ENCODE measurements at places on chromosomes 6 and 20.
A peak's percentile ranks its signal among the peaks of the same experiment; 100 is the strongest.

DNA sequence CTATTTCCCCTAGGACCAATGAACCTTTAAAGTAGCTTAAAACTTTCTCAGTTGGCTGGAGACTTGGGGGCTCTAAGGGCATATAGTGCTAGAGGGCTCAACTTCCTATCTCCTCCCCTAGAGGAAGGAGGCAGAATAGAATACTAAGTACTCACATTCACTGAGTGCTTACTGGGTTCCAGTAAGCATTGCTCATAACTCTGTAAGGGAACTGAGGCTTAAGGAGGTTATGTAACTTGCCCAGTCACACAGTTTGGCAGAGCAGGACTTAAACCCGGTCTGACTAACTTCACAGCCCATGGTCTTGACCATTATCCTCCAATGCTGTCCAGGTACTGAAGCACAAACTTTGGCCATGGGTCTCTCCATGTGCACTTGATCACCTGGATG, 12.5 kb downstream of the SESN1 start:
- no peak for DNase-seq

GRCh38 chr20:49356676-49357075, 78.8 kb upstream of the ZNFX1 start:
- no peak for DNase-seq

DNA sequence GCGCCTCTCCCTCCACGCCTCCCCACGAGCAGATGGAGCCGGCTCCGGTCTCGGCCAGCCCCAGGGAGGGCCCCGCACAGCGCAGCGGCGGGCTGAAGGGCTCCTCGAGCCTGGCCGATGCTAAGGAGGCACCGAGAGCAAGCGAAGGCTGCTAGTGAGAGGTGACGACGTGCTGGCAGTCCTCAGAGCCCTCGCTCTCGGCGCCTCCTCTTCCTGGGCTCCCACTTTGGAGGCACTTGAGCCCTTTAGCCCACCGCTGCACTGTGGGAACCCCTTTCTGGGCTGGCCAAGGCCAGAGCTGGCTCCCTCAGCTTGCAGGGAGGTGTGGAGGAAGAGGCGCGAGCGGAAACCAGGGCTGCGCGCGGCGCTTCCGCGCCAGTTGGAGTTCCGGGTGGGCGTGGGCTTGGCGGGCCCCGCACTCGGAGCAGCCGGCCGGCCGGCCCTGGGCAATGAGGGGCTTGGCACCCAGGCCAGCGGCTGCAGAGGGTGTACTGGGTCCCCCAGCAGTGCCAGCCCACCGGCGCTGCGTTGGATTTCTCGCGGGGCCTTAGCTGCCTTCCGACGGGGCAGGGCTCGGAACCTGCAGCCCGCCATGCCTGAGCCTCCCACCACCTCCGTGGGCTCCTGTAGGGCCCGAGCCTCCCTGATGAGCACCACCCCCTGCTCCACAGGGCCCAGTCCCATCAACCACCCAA, 2.5 kb upstream of the TMEM14C start:
- no peak for DNase-seq

DNA sequence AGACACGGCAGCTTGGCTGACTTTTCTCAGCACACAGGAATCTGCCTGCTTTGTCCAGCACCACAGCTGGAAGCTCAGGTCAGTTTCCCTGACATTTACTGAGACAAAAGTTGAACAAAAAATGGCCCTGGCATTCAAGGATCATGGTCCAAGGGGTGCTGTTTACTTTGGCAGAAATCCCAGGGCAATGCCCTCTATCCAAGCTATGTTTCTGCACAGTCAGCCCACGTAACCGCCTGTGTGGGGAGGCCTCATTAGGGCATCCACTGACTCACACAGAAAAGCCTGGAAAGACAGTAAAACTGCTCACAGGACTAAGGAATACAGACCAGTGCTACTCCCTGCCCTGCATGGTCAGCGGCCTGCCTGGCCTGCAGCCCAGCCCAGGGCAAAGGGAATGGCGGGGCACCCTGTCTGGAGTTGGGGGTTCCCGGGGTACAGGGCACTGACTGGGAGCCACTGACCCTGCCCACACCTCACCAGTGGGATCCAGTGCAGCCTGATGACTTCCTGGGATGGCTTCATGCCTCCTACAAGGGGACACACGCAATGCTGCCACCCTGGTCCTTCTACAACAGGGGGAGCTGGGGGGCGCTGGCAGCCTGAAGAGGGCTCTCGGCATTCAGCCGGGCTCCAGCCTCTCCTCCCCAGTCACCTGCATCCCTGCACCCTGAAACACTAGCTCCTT, 77.1 kb downstream of the NINL start:
- DNase-seq: no peak

GRCh38 chr6:37027811-37028469, 22.5 kb downstream of the FGD2 start:
- DNase-seq: no peak

DNA sequence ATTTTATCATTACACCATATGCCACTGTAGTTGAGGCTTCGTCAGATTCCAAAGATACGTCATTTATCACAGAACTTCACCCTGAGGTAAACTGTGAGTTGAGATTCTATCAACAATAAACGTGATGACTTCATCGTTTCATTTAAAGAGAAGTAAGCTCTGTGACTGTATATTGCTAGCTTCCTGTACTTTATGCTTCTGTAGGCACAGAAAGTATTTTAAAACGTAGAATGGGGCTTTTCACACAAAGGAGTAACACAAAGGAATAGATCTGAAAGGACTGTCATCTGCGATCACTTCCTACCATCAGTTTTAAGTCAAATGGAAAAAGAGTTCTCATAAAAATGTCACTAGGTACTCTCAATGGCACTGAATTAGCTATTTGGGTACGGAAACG, 234.4 kb upstream of the MCHR2 start:
- DNase-seq: no peak

DNA sequence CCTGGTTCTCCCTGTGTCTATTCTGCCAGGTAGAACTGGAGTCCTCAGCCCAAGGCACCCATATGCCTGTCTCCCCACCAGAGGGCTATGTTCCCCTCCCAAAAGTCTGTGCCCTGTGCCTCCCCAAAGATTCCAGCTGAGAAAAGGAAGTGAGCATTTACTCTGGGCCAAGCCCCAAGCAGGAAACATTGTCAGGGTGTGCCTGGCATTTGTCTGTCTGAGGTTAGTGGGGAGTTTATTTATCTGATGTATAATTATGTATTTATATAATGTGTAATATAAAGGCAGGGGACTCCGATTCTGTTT, 5.6 kb downstream of the GDF5 start:
- DNase-seq: no peak

DNA sequence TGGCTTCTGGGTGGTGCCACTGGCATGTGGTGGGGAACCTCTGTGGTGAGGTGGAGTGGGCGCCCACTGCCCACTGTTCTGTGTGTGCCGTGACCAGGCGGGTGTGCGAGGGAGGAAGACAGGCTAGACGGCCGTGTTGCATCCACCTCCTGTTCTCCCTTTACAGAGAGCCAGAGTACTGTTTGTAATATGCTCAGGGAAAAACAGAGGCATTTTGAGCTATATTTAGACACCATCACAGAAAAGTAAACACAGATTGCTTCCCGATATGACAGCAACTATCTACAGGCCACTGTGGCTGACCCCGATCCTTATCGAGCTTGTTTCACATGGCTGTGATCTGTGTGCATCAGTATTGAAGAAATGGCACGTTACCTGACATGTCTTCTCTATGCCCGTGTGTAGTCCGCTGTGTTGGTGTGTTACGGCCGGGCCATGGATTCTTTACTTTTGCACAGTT, 45.6 kb downstream of the ARID1B start:
- no peak for DNase-seq

GRCh38 chr6:142185641-142186040, 38.6 kb downstream of the VTA1 start:
- no peak for DNase-seq

- DNase-seq: no peak
Observed at GRCh38 chr20:20849161-20849560, 136.7 kb upstream of the RALGAPA2 start.

DNA sequence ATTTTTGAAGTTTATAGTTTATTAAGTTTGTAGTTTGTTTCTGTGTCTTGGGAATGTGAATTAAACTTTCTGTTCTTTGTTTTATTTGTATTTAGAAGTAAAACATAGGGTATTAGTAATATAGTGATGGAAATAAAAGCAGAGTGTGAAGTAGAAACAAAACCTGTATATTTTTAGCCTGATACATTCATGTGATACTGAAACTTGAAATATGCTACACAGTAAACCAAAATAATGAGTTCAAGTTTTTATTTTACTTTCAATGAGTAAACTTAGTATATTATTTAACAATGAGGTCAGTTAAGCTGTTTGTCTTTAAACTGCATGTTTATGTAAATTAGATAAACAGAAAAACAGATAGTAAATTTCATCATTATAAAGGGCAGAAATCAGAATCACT, 1592.6 kb downstream of the GRIK2 start:
- DNase-seq: no peak

DNA sequence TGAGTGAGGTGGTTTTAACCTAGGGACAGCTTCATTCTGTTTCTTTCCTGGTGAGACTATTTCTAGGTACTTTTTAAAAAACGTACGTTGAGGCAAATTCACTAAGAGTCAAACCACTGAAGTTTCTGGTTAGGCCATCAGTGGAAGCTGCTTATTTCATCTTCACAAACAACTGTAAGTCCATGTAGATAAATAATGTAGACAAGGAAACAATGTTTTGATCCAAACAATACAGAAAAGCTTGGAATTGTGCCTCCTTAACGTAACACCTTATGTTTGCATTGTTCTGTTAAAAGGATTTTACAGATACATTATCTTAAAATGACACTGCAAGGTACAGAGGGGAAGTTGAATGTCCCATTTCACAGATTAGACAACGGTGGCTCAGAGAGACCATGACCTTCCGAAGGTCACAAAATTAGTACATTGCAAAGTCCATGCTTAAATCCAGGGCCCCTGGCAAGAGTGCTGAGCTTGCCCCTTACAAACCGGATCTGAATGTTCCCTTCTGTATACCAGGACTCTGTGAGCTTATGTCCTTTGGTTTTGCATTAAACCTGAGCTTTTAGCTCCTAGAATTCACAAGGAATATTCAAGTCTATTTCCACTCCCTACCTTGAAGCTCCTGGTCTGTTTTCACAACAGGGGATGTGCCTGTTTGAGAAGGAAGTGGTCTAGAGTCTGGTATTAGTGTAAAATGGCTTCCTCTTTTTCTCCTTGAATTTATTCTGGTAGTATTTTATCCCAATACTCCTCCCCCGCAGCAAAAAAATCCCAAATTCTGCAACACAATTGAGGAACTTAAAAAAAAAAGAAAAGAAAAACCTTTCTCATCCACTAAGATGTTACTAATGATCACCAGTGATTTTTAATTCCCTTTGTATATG, 28.9 kb upstream of the ZNF217 start:
- no peak for DNase-seq

DNA sequence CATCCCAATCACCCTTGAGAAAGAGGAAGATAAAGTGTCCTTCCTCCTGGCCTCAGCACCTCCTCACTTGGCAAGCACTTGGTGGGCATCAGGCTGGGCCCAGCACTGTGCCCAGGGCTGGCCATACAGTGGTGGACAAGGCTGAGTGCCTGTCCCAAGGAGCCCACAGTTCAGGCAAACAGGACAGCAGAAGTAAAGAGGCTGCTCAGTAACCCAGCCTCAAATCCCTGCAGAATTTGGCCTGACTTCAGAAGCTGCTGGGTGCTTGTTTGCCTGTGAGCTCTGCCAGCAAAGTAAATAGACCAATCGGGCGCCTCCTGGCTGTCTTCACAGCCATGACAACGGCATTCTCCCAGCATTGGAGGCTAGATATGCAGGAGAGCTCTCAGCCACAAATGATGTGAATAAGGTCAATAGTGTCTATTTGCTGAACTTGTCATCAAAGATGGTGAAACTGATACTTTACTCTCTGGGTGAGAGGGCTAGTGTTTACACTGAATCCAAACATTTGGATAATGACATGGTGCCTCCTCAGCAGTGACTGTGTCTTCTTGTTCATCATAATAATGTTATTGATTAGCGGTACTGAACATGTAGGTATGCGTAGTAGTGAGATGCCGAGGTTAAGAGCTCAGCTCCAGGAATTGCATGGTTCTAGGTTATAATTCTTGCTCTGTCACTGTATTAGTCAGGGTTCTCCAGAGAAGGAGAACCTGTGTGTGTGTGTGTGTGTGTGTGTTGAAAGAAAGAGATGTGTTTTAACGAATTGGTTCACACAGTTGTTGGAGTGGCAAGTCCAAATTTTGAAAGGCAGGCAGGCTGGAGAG, 36.9 kb upstream of the FANCE start:
- DNase-seq: peak; percentile 47

DNA sequence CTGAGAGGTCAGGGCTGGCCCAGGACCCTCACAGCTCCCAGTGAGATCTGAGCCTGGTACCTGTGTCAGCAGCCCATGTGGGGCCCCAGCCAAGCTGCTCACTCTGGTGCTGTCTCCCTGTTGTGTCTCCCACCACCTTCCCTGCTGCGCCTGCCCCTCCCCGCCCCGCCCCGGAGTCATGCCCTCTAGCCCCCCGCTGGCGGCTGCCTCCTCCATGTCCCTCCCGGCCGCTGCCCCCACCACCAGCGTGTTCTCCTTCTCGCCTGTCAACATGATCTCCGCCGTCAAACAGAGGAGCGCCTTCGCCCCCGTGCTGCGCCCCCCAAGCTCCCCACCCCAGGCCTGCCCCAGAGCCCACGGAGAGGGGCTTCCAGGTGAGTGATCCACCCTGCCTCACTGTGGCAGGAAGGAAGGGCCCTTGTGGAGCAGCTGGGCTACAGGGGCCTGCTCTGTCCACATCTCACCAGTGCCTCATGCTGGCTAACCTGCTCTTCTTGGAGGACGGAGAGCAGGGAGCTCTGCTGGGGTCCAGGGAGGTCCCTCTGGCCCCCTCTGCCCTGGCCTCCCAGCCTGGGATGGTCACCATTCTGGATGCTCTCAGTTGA, 44.9 kb downstream of the CPXM1 start:
- DNase-seq: no peak

- no peak for DNase-seq
Observed at GRCh38 chr6:155256122-155256795, 7.6 kb upstream of the CLDN20 start.

DNA sequence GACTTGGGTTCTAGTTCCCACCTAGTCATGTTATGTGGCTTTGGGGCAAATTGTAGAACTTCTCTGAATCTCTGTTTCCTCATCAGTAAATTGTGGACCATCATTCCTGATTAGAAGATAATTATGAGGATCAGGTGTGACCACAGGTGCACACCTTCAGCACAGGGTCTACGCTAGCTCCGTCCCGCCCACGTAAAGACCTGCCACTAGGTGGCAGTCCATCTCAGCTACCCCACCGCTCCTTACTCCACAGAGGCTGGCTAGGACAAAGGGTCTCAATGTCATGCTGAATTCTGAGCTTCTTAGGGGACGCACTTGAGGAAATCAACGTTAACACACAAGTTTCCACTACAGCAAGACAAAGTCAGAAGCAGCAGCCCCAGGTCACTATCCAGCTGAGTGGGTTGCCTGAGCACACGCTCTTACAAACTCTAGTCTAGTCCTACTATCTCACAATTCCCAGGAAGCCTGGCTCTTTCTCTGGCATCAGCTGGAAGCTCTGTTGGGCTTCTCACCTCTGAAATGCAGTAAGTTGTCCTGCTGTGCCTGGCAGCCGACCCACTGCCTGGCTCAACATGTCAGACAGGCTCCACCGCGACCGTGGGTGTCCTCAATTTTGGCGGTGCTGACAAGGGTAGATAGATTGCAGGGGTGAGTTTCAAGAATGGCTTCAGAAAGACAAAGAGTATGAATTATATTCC, 2.0 kb upstream of the PLCG1 start:
- DNase-seq: no peak

Measured in DMS 273 treated with DMSO at 0.1 percent for 48 hours (cell line).